Mucosa of descending colon (tissue), 3 donors: ENCODE measurements at places on chromosomes 1 and 21.
A peak's percentile ranks its signal among the peaks of the same experiment; 100 is the strongest.

DNA sequence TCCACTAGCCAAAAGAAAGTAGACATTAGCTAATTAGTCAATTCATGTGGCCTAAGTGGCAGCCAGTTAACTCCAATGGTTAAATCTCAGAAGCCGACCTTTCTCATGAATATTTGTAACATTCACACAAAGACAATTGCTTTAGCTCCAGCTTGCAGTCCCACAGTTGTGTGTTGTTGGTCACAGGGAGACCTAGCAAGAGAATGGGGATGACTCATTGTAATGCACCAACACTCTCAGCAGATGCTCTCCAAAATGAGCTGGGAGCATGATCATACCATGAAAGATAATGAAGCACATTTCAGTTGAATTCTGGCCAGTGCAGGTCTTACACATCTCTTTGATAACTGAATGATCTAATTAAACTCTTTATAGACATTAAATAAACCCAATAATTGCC, 160.4 kb downstream of the HLX start:
- DNase-seq = no peak

GRCh38 chr1:229381234-229381633, 38.4 kb upstream of the CCSAP start:
- no peak for DNase-seq

DNA sequence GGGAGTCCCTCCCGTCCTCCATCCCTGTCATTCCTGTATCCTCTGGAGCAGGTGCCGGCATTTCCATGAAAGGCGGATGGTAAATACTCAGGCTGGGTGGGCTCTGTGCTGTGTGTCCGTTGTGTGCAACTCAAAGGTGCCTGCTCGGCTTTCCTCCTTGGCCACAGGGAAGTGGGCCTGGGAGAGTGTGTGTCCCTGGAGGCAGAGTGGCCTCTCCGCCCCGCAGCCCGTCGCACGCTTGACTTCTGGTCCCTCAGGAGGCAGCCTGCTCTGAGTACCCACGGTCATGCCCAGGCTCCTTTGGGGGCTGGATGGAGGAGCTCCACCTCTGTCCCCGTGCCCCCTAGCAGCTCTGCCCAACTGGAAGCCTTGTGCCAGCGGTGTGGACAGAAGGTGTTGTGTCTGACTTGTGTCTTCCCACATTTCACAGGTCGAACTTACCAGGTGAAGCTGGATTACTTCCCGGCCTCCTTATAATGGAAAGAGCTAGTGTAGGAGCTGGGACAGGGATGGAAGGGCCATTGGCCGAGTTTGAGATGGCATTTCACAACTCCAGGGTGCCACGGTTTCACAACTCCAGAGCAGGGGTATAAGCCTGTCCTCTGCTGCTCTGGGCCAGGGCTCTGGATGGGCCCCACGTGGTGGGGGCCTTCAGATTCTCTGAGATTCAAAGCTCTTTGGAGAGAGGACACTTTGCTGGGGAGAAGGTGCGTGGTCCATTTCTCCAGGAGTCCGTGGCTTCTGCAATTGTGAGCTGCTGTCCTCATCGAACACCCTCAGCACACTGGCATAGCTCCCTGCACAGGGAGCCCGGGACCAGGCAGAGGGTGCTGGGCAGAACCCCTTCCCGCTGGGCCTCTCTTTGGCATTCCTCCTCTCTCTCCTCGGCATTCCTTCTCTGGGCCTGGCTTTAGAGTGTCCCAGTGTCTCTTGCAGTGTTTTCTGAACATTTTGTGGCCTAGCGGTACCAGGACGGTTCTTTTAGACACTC, 152.7 kb upstream of the COL6A1 start:
- no peak for DNase-seq

- DNase-seq = peak; percentile 58
Measured at GRCh38 chr1:39409055-39409816, 82.2 kb upstream of the BMP8A start.

DNA sequence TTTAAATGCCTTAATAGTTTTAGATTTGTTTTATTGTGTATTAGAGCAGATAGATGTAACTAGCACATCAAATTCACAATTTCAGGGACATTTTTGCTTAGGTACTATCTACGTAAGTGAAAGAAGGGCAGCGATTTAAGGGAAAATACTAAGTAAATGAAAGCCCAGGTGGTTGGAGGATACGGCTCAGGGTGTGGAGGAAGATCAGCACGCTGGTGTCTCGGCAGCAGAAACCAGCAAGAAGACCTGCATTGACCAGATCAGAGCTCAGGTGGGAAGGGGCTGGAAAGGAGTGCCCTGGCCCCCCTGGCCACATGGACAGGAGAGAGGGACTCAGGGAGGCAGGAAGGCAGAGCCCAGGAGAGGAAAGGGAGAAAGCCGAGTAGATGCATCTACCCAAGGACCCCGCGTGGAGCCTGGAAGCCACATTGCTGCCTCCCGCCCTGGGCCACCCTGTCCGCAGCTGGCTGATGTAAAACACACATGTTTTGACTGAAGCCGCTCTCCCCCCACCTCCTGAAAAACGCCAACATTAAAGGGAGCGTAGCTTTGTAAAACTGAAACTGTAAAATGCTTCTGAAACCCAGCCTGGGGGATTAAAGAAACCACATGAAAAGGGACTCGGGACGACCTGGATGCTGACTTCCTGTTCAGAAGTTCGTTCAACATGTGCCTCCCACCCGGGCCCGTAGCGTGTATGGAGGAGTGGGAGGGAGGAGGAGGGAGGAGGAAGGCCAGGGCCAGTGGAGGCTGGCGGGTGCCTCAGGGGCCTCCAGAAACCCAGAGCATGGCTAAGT, 72.6 kb upstream of the TARDBP start:
- no peak for DNase-seq

- DNase-seq = no peak
Measured at GRCh38 chr1:67748630-67749029, 63.6 kb downstream of the GADD45A start.
